ENCODE measurements at places on chromosomes 13 and 19. TPM values are rescaled to one million over a fixed set of nuclear protein-coding genes. Genes with fewer than 3 reads are reported as not detected.

DNA sequence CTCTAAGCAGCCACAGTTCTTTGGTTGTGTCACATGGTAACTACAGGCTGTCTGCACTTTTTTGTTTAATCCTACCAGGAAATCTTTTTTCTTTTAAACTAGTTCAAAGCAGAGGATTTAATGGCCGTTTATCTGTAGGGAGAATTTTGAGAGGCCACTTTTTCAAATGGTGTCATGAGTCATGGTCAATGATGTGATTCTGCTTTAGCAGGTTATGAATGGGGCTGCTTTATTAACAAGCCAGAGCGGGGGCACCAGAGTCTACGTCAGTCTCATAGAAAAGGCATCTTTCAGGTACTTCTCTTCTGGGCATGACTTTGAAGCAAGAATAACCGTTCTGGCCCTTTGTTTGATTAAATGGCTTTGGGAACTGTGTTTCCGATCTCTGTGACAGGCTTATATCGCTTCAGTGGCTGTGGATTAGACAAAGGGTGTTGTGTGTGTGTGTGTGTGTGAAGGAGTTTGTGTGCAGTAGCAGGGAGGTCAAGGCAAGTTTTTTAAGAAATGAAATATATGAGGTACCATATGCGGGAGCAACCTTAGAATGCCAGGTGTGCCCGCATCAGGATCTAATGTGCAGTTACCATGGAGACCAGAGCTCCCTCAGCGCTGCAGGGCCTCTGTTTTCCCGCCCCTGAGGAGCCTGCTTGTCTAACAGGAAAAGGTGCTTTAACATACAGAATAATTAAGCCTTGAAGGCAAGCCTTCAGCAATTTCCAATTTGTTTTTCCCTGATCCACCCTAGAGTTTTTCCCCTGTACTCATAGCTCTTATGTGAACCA lies 120.5 kb downstream of the KATNAL1 start:
- no peak for DNase-seq

DNA sequence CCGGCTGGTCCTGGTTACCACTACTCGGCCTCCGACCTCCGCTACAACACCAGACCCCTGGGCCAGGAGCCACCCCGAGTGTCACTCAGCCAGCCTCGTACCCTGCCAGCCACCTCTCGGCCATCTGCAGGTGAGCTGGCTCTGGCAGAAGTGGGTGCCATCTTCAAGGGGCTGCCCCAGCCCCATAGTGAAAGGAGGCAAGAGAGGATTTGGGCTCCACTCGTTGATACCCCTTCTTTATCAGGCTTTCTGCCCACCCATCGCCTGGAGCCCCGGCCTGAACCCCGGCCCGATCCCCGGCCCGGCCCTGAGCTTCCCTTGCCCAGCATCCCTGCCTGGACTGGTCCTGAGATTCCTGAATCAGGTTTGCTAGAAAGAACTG lies 7.1 kb downstream of the LTBP4 start:
- DNase-seq = no peak

The FRY gene
- total RNA-seq = 127 TPM

The UPK1A gene
- total RNA-seq = not detected

DNA sequence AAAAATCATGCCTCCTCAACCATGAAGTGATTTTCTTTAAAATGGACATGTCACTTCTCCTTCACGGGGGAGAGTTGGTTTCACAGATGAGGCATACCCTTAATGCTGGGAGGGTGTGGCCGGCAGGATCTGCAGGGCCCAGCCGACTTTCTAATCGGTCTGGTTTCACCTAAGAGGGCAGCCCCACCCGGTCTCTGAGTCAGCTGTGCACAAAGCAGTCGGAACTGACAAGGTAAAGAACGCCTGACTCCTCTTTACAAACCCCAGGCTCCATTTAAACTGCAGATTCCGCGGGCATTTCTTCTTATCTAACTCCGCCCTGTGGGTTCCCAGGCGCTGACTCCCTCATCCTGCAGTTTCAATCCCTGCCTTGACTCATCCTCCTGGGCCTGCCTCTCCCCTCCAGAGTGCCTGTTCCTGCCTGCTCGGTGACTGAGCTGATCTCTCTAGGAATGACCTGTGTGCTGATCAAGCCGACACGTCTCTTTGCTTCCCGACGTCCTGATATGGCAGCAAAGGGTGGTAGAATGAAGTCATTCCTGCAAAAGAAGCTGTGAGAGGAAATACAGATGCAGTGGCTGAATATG lies 63.4 kb downstream of the EFNB2 start:
- peak; percentile 69 for DNase-seq
